Kidney glomerular epithelial cell (primary cell): ENCODE measurements at places on chromosomes 16 and 17.

GRCh38 chr17:69402052-69402451 lies 12.4 kb upstream of the MAP2K6 start:
- no peak for DNase-seq

GRCh38 chr16:52051414-52052172 lies 495.4 kb downstream of the TOX3 start:
- no peak for DNase-seq

- no peak for DNase-seq
These were observed 21.0 kb downstream of the TSPOAP1 start for GRCh38 chr17:58307468-58308172.

DNA sequence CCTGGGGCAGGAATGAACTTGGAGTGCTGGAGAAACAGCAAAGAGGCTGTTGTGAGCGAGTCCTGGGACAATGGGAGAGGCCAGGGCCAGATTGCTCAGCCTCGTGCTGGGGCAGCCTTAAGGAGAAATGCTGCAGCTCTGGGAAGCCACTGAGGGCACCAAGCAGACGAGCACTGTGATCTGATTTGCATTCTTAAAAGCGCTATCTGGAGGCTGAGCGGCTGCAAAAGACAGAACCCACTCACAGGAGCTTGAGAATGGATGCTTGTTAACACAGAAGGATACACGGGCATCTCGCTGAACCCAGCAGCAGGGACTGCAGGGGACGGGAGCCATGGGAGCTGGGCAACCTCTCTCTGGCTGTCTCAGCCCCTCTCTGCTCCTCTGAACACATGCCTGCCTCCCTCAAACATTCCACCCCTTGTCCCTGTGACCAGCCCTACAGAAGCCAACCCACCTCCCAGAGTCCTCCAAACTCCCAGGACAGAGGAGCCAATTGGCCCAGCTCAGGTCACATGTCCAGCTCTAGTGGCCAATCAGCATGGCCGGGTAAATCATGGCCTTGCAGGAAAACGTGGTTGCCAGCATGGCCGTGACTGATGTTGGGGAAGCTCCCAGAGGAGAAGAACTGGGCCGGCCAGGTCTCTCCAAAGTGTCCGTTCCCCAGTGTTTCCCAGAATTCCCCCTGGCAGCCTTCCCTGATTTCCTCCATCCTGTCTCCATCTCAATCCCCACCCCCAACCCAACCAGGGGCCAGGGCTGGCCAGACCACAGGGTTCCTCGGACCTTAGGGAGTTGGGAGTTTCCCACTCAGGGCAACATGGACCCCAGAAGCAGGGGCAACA lies 60.3 kb downstream of the GSG1L start:
- DNase-seq = no peak

DNA sequence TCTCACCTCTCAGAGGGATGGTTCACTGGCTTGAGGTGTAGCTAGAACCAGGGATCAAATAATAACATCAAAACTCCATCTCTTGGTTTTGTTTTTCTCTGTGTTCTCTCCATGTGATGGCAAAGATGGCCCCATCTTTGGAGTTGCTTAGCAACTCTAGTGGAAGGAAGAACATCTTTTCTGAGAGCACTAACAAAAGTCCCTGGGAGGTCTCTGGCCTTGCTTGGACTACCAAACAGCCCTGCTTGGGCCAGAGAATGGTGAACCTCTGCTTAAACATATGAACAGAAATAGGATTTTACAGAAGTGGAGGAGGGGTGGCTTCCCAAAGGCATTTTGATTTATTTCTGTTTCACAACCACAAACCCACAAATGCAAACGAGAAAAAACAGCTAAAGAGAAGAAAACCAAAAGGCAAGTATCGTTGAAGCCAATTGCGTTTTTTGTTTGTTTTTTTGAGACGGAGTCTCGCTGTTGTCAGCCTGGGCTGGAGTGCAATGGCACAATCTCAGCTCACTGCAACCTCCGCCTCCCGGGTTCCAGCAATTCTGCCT lies 13.2 kb downstream of the GABARAPL2 start:
- DNase-seq = no peak

- no peak for DNase-seq
These were observed 5.0 kb downstream of the TP53I13 start for GRCh38 chr17:29573558-29573869.

GRCh38 chr17:43810226-43810715 lies 22.7 kb downstream of the MPP3 start:
- no peak for DNase-seq

DNA sequence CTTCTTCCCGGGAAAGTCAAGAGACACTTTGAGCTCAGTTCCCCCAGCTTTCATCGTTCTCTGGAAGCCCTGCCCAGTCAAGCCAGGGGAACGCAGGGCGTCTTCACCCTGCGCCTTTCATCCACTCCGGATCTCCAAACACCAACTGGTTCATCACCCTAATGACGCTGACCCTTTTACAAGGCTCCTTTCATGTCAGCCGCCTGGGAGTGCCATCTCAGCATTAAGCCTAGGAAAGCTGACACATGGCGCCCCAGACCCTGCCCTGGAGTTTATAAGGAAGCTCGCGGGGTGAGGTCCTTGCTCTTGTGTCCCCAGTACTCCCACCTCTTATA lies 594 bp upstream of the DNAJC7 start:
- DNase-seq = no peak

- DNase-seq = no peak
These were observed 6.6 kb upstream of the PMP22 start for GRCh38 chr17:15271741-15272140.

DNA sequence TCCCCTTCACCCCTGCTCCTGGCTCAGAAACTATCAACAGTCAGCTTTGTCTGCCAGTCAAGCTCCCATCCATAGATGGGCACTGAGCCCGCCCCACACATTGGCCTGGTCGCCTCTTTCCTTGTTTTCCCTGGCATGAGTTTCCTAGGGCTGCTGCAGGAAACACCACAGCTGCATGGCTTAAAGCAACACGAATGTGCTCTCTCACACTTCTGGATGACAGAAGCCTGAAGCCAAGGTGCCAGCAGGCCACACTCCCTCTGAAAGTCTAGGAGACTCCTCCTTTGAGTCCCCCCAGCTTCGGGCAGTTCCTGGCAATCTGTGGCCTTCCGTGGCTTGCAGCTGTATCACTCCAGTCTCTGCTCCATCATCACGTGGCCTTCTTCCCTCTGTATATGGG lies 69.9 kb downstream of the TBC1D16 start:
- DNase-seq = no peak

GRCh38 chr16:51508490-51509212 lies 357.6 kb upstream of the SALL1 start:
- no peak for DNase-seq

- DNase-seq = peak; percentile 59
These were observed 1.0 kb downstream of the RSPRY1 start for GRCh38 chr16:57186872-57187854.

GRCh38 chr17:48542698-48543106 lies 2.2 kb downstream of the HOXB2 start:
- no peak for DNase-seq

GRCh38 chr17:57670769-57671569 lies 74.1 kb downstream of the CCDC182 start:
- no peak for DNase-seq

GRCh38 chr16:87627542-87628245 lies 25.4 kb downstream of the JPH3 start:
- DNase-seq = no peak

GRCh38 chr17:61480414-61480807 lies 28.2 kb downstream of the TBX4 start:
- no peak for DNase-seq

GRCh38 chr16:4351880-4352279 lies 759 bp upstream of the PAM16 start:
- DNase-seq = no peak

- DNase-seq = no peak
These were observed 26.1 kb downstream of the LRRC75A start for GRCh38 chr17:16465861-16466338.
